Ammon's horn (tissue), 1 donor: ENCODE measurements at places on chromosomes 16 and 17.

GRCh38 chr17:73952480-73953205, 250.8 kb upstream of the RPL38 start:
- peak; percentile 32 for DNase-seq

DNA sequence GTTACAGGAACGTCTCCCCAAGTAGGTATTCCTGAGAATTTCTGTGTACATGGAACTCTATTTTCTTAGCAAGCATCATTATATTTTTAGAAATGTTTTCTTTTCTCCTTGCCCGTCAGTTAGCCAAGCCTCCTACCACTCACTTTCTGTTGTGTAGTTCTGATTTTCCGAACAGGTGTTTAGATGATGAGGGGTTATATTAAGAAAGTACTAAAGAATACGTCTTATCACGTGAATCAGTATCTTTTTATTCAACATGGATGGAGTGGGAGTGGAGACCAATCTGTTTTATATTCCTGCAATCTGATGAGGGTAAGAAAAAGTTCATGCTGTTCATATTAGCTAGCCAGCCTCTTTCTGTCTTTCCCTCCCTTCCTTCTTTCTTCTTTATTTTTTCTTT, 29.4 kb downstream of the MSI2 start:
- no peak for DNase-seq

GRCh38 chr16:8718851-8719680, 44.6 kb downstream of the ABAT start:
- DNase-seq: no peak

DNA sequence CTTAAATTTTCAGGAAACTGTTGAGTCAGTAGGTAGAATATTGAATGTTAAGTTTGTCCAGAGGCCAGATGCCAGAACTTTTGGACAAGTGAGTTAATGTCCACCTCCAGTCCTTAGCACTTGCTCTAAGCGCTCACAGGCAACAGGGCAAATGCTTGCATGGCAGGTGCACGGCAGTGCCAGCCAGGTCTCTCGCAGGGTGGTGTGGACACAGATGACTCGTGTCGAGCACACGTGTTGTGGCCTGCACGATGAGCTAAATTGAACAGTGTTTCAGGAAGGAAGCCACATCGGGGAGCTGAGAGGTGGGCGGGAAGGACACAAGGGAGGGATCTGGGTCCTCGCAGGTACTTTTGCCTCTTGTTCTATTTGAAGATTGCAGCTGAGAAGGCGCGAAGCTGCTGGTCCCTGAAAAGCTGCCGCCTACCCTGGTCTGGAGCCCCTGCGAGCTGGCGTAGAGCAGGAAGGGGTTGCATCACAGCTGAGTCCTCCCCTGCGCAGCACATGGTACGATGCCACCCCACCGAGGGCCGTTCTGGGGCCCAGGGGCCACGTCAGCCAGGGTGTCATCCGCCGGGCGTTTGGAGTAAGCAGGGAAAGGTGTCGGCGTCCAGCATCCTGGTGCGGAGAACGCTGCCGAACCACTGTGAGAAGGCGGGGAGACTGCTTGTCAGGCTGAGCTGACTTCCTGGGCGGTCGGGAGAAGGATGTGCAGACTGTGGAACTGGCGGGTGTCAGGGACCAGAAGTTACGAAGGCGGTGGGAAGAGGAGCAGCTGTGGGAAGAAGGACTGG, 6.3 kb downstream of the RAB40C start:
- peak; percentile 65 for DNase-seq

DNA sequence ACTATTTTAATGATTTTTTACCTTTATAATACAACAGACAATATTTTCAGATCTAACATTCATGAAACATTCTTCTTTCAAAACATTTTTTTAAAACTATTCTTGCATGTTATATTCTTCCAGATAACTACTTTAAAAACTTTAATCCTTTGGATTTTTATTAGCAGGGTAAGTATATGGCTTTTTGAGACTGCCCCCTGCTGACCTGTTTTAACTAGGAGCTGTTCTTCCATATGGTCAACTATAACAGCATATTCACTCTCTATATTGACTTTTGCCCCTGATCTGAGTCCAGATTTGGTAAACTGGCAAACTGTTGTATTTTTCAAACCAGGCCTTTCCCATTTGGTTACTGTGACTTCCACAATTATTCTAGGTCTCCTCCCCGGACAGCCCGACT, 16.5 kb downstream of the ZNF18 start:
- no peak for DNase-seq

- DNase-seq: no peak
Observed at GRCh38 chr16:12480916-12481315, 322.8 kb downstream of the CPPED1 start.

GRCh38 chr17:30253312-30253711, 17.8 kb upstream of the SLC6A4 start:
- no peak for DNase-seq

GRCh38 chr16:4661661-4662060, 31.7 kb upstream of the NUDT16L1 start:
- DNase-seq: peak; percentile 70

DNA sequence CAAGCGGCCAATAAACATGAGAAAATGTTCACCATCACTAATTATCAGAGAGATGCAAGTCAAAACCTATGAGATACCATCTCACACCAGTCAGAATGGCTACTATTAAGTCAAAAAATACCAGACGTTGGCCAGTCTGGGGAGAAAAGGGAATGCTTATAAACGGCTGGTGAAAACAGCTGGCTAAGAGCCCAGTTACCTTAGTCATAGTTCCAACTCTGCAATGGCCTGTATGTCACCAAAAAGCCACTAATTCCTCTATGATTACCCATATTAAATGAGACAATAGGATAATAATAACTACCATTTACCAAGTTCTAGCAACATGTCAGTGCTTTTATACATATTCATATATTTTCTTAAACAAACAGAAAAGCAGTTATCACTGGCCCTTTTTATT, 42.9 kb upstream of the CDRT4 start:
- DNase-seq: no peak

GRCh38 chr17:1192911-1193699, 13.3 kb upstream of the ABR start:
- DNase-seq: no peak

- no peak for DNase-seq
Observed at GRCh38 chr16:58218786-58219185, 20.9 kb upstream of the CSNK2A2 start.

GRCh38 chr17:76556765-76557367, 17.0 kb downstream of the PRCD start:
- DNase-seq: no peak

GRCh38 chr17:10626390-10626789, 30.7 kb downstream of the MYH3 start:
- DNase-seq: no peak

DNA sequence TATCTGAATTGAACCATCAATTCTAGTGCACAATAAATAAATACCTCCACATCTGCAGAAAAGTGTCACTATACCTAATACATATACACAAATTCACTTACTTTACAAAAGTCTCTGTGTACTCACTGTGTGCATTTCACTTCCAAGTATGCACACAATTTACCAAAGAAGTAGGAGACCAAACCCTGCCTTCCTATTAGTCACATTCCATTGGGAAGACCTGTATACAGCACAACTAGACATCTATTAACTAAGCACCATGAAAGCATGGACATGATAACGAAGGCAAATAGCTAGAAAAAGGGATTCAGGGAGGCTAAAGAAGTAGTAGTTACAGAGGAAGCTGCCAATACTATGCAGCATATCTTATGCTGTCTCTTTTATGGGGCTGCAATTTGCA, 139.5 kb downstream of the SNX11 start:
- DNase-seq: no peak

DNA sequence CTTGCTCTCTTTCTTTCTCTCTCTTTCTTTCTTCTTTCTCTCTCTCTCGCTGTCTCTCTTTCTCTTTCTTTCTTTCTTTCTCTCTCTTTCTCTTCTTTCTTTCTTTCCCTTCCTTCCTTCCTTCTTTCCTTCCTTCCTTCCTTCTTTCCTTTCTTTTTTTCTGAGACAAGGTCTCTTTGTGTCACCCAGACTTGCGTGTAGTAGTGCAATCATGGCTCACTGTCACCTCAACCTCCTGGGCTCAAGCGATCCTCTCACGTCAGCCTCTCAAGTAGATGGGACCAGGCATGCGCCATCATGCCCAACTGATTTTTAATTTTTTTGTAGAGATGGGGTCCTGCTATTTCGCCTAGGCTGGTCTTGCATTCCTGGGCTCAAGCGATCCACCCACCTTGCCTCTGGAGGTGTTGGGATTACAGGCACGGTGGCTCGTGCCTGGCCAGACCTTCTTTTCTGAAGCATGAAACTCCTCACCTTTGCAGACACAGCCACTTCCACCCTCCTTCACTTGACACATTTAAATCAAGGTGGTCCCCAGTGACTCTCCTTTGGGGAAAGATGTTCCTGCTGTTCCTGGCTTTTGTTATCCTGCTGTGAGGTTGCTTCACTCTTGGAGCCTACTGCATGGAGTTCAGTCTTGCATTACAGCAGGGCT, 26.8 kb upstream of the NKD1 start:
- no peak for DNase-seq

GRCh38 chr16:87380403-87380802, 3.2 kb downstream of the FBXO31 start:
- DNase-seq: no peak

DNA sequence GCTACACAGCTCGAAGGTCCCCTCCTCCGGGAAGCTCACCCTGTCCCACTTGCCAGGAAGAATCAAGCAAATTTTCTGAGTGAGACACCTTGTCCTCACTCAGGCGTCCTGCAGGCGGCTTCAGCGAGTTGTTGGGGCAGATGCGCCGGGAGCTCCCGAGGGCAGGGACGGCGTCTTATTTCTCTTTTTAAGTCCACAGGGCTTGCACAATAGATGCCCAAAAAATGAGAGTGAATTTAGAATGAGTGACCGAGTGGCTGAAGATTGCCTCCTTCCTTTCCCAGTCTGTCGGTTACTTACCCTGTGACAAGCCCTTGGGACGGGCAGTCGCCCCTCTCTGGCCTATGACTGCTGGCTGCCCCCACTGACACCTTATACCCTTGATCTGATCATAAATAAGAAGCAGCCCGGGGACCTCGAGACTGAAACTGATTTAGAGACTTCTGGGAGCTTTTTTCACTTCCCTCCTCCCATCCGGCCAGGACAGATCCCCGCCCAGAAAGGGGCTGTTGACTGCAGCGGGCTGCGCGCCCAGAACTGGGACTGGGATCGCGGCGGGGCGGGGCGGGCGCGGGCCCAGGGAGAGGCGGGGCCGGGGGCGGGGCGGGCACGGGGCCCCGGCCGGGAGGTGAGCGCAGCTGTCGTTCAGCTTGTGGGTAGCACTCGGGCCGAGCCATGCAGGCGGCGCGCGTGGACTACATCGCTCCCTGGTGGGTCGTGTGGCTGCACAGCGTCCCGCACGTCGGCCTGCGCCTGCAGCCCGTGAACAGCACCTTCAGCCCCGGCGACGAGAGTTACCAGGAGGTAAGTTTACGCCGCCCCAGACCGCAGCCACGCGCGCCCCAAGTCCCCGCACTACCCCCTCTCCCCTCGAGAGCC, at the start of gene TTYH2:
Gene TTYH2 (plus strand): TSS at position 659 of the 879 bp plus-strand sequence. CDS start 17 bp downstream, at position 676.
- DNase-seq: peak; percentile 95

- peak; percentile 65 for DNase-seq
Observed at GRCh38 chr17:29572691-29573557, 4.4 kb downstream of the TP53I13 start.

DNA sequence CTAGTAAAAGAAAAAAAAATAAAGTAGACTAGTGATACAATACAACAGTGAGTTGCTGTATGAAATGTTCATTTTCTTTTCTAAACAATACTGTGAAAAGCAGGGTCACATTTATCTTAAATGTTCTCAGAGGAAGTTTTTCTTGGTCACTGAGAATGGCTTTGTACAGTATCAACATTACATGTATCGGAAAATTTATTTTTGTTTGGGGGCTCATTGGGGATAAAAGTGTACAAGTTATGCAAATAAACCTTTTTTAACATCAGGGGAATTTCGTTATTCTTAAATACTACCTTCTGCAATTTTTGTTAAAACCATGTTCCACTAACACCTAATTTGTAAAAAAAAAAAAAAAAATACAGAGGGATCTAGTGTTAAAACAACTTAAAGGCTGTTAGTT, 8.7 kb upstream of the ZNF594 start:
- no peak for DNase-seq

- DNase-seq: no peak
Observed at GRCh38 chr16:77786186-77786847, 2.0 kb upstream of the VAT1L start.

- DNase-seq: no peak
Observed at GRCh38 chr17:68750208-68750562, 149.0 kb upstream of the FAM20A start.

DNA sequence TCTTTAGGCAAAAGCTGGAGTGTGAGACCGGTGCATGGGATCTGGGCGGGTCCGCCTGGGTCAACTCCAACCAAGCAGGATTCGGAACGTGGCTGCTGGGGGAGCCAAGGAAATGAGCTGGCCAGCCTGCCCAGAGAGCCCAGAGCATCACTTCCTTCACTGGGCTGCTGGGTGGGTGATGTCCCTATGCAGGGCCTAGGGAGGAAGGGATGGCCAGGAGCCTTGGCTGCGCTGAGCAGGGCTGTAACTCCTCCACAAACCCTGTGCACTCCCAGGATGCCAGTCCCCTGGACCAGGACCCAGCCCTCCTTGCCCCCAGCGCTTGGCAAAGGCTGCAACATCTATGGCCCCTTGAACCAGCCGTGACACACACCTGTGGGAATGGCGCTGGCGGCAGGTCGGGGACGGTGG, 138.4 kb downstream of the RAB11FIP4 start:
- DNase-seq: no peak

- no peak for DNase-seq
Observed at GRCh38 chr17:18246109-18246725, 12.3 kb downstream of the FLII start.

DNA sequence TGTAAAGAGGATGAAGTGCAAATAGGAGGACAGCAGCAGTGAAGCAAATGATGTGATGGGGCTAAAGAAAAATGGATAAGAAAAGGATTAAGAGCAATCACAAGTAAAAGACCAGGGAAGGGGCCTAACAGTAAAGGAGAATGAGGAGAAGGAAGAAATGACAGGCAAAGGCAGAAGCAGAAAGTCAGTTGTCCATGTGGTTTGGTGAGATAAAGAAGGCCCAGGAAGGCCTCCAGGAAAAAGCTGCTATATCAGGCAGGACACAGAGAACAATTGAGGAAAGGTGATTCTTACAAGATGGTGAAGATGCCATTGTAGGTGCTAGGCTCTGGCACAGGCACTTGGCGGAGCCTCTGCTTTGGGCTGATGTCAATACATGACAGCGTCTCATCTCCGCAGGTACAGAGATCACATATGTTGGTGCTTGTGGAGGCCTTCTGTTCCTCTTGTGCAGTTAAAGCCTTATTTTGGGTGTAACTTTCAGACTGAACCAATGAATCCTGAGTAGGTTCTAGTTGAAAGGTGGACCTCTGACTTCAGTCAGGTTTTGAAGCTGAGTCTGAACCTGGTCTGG, 18.1 kb downstream of the RDM1 start:
- no peak for DNase-seq

- DNase-seq: no peak
Observed at GRCh38 chr16:86516623-86517003, 6.3 kb downstream of the FOXF1 start.

GRCh38 chr17:54969658-54970572, 1.4 kb downstream of the STXBP4 start:
- no peak for DNase-seq
